ENCODE measurements at places on chromosomes 13 and 19. TPM values are rescaled to one million over a fixed set of nuclear protein-coding genes. Genes with fewer than 3 reads are reported as not detected.

- no peak for DNase-seq
Observed at GRCh38 chr19:45645068-45645630, 6.0 kb upstream of the EML2 start.

- DNase-seq: no peak
Observed at GRCh38 chr19:1254081-1254527, 5.7 kb downstream of the MIDN start.

DNA sequence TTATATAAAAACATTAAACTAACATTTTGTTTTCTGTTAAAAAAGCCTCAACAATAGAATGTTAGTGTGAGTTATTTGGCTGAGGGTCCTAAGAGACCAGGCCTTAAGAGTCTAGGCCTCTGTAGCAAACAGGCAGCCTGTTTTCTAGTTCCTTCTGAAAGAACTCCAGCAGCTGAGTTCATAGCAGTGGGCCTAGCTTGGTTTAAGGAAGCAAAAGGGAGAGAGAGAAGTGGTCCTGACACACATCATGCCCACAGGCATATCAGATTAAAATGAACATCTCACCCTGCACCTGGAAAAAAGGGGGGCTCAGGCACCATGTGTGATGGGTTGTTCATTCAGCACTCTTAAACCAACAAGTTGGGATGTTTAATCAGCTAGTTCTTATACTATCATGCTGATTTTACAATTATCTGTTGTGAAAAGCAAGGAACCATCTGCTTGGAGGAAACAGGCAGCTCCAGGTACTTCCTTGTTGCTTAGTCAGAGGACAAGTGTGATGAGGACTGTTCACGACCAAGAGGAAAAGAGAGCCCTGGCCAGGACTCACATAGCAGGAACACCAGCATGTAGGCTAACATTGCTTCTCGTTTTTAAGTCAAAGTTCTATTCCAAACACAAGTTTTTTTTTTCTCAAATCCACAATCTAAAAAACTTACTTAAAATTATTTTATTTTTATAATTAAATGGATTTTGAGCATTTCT is 81.3 kb upstream of the FRY start:
- DNase-seq: no peak

- no peak for DNase-seq
Observed at GRCh38 chr13:54150851-54151250, 1122.2 kb downstream of the OLFM4 start.

DNA sequence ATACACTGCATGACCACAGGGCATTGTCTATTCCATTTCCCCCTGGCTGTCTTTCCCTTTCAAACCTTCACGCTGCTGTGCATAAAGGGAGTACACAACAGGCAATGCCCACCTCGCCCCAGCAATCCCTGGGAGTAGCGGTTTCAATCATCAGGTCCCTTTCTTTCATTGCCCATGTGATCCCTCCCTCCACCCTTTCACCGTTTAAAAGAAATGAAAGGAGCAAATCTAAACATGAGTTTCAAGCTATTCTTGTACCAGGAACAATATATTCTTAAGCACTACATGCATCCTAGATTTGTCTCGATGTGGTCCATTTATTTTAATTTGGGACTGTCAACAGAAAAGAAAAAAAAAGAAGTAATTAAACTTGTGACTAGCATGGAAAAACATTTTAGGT is 123.4 kb upstream of the ARGLU1 start:
- no peak for DNase-seq

DNA sequence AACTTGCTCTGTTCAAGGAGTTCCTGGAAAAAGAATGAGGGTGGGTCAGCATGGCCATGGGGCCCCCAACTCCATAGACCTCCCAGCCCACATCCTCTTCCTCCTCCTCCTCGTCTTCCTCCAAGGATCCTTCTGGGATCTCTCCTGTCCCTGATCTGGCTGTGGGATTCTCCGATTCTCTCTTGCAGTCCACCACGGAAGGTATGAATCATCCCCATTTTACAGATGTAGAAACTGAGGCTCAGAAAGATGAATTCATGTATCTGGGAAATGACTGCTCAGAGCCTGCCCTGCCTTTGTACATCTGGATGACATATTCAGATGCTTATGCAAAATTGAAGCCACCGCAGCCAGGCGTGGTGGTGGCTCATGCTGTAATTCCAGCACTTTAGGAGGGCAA is 2.2 kb upstream of the KANK2 start:
- no peak for DNase-seq

DNA sequence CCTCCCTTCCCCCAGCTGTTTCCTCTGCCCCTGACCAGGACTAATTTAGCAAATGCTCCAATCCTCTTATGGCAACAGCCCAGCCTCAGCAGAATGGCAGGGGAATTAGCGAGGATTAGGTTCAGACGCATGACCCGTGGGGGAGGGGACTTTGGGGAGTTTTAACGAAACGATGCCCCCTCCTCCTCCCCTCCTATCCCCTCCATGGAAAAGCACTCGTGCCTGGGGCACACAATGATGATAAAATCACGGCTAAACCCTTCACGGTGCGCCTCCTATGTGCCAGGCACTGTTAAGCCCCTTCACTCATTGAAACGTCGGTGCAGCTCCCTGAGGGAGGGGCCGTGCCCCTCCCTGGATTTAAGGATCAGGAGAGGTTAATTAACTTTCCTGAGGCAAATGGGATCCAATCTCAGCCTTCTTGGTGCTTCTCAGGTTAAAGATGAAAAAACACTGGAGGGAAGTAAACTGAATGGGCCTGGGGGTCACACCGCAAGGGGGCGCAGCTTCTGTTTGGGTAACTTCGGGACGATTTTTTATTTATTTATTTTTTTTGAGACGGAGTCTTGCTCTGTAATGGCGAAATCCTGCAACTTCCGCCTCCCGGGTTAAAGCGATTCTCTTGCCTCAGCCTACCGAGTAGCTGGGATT is 10.1 kb upstream of the TPRX2 start:
- peak; percentile 55 for DNase-seq

MYO16 gene
- 21.6 TPM for total RNA-seq

CKM gene
- total RNA-seq: 2,005 TPM
